ENCODE measurements at places on chromosomes 12 and 14.
A peak's percentile ranks its signal among the peaks of the same experiment; 100 is the strongest.

DNA sequence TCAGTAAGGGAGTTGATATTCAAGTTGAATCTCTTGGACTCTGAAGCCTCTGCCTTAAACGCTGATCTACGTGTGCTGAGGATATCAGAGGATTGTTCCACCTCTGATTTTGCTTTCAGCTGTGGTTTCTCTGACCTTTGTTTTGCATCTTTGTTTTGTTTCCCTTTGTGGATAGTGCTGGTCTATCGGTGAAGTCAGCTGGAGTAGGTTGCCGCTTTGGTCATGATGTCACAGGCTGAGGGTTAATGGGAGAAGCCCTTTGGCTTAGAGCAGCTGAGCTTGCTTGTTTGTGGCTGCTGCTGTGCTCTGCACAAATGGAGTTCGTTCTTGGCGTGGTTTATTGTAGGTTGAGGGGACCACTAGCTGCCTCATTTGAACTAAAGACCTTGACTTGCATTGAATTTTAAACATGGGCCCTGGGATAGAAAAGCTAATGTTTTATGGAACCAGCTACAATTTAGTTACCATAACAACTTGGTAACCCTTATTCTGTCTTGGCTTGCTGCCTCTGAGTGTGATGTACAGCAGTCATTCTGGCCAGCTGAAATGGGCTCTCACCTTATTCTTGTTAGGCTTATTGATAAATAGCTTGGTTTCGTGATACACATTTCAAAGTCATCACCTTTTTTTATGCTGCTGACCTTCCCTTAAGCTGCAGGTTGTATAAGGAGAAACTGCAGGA is 284.5 kb upstream of the E2F7 start:
- DNase-seq: no peak

DNA sequence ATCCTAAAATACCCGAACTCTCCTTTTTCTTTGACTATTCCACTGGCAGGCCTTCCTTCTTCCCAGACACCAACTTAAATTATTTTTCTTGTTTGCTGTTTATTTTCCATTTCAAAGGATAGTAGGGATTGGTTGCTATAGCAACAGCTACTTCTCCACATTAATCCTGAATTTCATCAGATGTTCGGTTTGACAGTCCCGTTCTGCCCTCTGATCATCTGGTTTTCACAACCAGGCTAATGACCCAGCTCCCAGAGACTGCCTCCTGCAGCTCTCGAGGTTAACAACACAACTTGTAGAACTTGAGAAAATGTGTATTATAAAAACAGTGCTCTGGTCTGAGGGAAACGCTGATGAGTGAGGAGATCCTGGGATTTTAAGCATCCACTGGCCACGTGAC is 45.5 kb downstream of the NUAK1 start:
- no peak for DNase-seq

- no peak for DNase-seq
Measured at GRCh38 chr12:108638141-108638827, 4.6 kb upstream of the SELPLG start.

- no peak for DNase-seq
Measured at GRCh38 chr14:24055971-24056799, 4.4 kb downstream of the CARMIL3 start.

GRCh38 chr12:50776749-50777728 is 13.1 kb downstream of the ATF1 start:
- no peak for DNase-seq

- no peak for DNase-seq
Measured at GRCh38 chr12:81039231-81039630, 38.6 kb upstream of the ACSS3 start.

DNA sequence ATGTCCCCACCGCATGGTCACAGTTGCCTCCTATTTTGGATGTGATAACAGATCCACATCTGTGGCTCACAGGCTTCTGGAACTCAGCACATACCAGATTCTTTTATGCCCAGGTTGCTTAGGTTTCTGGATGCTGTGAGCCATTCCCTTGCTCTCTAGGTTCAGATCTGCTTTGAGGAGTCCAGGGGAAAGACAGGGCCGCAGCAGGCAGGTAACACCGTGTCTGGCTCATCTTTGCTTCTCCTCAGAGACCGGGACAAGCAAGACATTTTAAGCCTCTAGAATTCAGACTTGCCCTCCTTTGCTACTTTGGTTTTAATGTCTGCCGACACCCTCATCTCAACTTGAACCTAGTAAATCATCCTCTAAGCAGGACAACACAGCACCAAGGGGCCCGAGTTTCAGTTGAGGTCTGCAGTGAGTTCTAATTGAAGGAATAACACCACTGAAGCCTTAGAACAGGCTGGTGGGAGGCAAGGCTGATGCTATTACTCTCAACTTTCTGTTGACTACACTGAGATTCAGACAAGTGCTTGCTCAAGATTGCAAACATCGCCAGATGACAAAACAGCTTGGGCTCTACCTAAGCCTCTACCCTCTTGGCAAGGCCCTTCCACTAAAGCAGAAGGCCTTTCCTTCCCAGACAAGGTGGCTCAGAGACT is 55.3 kb downstream of the MDM2 start:
- no peak for DNase-seq

DNA sequence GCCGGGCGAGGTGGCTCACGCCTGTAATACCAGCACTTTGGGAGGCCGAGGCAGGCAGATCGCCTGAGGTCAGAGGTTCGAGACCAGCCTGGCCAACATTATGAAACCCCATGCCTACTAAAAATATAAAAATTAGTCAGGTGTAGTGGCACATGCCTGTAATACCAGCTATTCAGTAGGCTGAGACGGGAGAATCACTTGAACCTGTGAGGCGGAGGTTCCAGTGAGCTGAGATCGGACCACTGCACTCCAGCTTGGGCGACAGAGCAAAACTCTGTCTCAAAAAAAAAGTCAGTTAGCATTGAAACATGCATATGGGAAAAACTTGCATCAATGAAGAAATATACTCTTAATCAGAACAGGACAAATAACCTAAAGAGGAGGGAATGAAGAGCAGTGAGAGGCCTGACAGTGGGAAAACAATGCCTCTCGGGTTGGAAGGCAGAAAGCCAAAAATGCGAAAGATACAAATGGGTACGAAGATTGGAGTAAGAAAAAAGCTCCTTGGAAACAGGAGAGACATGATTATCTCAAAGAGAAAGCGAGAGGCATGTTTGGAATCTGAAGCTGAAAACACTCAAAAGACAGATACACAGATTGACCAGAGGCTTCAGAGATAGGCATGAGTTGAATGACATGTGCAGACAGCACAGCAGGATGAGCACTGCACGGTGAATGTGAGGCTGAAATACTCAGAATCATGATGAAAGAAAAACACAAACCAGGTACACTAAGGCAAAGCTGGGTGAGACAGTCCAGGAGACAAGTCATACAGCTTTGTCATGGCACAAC is 30.6 kb downstream of the RESF1 start:
- DNase-seq: no peak

GRCh38 chr14:89365061-89365801 is 51.8 kb downstream of the FOXN3 start:
- DNase-seq: peak; percentile 68

- no peak for DNase-seq
Measured at GRCh38 chr12:4563336-4563735, 1.3 kb downstream of the DYRK4 start.

- DNase-seq: peak; percentile 63
Measured at GRCh38 chr12:107352347-107353081, 259.2 kb upstream of the CRY1 start.

DNA sequence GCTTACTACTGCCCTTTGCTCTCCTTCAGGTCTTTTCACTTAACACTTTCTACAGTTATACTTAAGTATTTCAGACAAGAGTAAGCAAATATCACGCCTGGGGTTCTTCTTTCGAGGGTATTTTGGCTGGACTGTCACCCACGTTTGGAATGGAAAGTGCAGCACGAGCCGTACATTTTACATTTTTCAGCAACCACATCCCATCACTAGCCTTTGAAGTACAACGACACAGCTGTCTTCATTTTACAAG is 349 bp upstream of the FAM177A1 start:
- no peak for DNase-seq

DNA sequence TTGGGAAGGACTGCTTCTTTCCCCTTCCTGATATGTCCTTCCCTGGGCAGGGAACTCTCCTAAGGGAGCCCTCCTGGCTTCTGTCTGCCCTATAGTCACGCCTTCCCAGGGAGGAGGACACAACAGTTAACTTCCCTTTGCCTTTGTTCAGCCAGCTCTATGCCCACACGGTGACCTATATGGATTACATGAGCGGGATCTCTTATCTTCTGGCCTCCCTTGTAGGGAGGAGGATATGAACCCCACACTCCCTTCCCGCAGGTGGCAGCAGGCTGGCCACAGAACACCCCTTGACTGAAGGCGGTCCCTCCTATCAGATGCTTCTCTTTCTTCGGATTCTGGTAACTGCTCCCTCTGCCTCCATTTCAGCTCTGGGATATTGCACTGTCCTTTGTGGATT is 135.6 kb upstream of the MAX start:
- DNase-seq: no peak

- no peak for DNase-seq
Measured at GRCh38 chr14:96206461-96206860, 1.8 kb downstream of the BDKRB2 start.

- no peak for DNase-seq
Measured at GRCh38 chr12:93624595-93625294, 52.3 kb downstream of the SOCS2 start.

GRCh38 chr14:22320362-22320750 is 268.7 kb downstream of the DAD1 start:
- no peak for DNase-seq

DNA sequence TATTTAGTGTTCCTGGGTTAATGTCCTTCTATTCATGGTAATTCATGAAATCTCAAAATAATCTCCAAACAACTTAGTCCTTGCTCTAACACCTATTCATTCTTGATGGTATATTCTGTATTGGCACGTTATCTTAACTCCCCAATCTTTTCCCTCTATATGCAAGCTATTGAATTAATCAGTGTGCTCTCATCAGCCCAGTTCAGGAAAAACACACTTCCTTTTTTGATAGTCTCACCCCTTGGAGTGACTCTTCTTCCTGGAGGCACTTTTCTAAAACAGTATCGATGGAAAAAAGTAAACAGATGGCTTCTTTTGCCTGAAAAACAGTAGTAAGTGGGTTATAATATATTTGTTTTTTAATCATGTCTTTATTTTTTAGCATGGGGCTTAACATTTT is 28.6 kb downstream of the TULP3 start:
- DNase-seq: no peak

DNA sequence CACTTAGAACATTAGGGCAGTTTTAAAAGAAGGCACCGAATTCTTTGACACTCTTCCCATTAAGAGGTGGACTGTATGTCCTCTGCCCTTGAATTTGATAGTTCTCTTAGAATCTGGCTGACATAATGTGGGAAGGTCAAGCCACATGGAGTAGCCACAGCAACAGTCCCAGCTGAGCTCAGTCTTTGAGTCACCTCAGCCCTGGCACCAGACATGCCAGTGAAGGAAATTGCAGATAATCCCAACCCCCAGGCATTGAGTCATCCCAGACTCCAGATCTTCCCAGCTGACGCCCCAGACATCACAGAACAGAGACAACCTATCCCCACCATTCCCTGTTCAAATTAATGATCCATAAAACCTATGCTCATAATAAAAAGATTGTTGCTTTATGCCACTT is 83.4 kb downstream of the GTF2A1 start:
- no peak for DNase-seq

- DNase-seq: no peak
Measured at GRCh38 chr12:56029666-56030293, 8.9 kb downstream of the IKZF4 start.

DNA sequence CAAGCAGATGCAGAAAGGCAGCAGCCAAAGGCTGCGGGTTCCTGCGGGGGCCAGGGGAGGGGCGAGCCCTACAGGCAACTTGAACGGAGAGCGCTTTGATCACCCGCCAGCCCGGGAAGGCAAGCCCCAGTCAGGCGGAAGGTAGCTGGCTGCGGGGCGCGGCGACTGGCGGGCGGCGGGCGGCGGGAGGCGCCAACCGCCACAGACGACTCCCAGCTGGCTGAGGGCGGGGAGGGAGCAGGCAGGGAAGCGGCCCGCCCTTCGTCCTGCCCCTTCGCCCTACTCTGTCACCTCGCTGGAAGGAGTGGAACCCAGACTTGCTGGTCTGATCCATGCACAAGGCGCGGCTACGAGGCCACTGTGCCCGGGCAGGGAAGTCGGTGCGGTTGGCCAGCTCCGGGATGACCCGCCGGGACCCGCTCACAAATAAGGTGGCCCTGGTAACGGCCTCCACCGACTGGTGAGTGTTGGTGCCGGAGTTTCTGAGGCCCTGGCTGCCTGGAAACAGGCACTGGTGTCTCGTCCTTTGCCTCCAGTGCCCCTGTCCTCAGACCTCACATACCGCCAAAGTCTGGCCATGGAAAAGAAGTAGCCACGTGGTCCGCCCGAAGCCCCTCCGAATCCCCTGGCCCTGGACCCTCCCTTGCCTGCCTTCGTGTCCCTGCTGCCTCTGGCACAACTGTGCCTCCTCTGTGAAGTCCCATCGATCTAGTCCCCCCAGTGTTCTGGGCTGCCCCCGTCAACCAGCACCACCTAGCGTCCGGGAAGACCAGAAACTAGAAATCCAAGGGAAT is 15.4 kb upstream of the CARMIL3 start:
- peak; percentile 63 for DNase-seq

DNA sequence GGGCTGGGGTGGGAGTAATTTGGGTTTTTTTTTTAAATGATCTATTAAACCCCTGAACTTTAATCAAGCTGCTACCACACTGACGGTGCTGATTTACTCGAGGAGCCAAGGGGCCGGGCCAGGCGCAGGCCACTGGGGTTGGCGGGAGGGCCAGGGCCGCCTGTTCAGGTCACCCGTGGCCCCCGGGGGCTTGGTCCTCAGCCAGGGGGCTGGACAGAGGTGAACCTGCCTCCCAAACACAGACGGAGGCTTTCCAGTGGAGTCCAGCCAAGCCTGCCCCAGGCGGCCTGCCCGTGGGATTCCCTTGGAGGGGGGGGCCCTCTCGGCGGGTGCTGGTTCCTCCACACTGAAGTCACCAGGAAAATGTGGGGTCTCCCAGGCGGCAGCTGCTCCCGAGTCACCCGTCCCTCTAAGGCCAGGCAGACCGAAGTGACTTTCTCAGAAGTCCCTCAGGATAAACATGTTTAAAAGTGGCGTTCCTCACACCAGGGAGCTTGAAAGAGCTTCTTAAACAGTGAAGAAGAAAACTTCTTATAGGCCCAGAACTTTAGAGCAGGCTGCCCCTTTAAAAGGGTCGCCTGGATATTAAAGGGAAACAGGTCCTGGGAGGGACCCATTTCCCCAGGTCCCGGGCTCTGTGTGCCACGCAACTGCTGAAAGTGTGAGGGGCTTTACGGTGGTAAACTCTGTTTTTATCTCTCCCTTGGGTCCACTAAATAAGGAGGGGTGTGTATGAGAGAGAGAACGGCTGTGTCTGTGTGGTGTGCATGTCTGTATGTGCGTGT is 167.2 kb upstream of the GSC start:
- no peak for DNase-seq
